ENCODE measurements at places on chromosomes 11 and 22. TPM values are rescaled to one million over a fixed set of nuclear protein-coding genes. Genes with fewer than 3 reads are reported as not detected.

C11orf24 gene
- 28.6 TPM for total RNA-seq

CELF1 gene
- total RNA-seq, result 88.6 TPM

KIAA0930 gene
- total RNA-seq, result 18.6 TPM

ACR gene
- total RNA-seq, result 0.30 TPM

OR52H1 gene
- not detected for total RNA-seq

SYT9 gene
- total RNA-seq, result 0.08 TPM

KIF18A gene
- 0.25 TPM for total RNA-seq

SCUBE1 gene
- total RNA-seq, result 0.14 TPM

ANKK1 gene
- not detected for total RNA-seq

MUC15 gene
- not detected for total RNA-seq

LGR4 gene
- total RNA-seq, result 13.0 TPM

NLRP14 gene
- total RNA-seq, result not detected

OR5A1 gene
- total RNA-seq, result not detected

GRCh38 chr11:118790357-118791110 lies 430 bp downstream of the DDX6 start:
- peak; percentile 58 for DNase-seq

DNA sequence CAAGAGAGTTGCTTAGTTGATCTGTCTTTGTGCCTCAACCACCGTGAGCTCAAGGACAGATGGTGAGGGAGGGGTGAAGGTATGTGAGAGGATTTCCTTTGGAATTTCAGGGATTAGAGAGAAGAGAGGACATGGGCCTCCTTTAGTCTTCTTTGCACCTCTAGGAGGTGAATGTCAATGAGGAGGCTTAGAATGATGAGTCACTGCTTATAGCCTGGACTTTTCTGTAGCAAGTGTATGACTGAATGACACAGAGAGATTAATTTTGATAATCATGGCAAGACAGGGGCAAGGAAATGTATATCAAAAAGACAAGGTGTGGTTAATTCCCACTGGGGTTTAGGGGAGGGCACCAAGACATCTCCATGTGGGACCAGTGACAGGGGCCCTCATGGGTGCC lies 947.3 kb upstream of the TENM4 start:
- no peak for DNase-seq

DNA sequence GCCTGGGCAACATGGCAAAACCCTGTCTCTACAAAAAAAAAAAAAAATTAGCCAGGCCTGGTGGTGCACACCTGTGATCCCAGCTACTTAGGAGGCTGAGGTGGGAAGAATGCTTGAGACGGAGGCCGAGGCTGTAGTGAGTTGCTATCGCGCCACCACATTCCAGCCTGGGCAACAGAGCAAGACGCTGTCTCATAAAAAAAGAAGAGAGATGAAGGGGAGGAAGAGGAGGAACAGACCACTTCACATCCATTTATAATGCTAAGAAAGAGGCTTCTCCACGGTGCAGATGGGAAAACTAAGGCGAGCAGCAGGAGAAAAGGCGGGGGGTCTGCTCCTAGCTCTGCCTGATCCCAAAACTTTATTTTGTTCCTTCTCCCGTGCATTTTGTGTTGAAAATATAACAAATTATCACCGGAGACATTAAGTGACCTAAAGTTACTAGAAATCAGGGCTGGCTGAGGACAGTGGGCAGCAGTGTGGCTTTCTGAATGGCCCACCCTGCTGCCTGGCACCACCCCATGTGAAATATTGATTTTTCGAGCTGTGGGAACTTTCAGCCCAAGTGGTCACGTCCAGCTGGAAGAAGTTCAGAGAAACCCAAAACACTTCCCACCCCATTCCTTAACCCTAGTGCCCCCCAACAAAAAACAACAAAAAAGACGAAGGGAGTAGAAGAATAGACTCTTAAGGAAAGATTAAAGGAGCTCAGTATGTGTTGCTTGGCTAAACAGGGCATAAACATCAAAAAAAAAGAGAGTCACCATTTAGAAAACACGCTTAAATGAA lies 9.5 kb downstream of the MYH9 start:
- DNase-seq, result no peak

GRCh38 chr11:134691985-134692384 lies 279.9 kb upstream of the B3GAT1 start:
- DNase-seq, result no peak

GRCh38 chr11:133897331-133897650 lies 52.0 kb upstream of the SPATA19 start:
- DNase-seq, result no peak

DNA sequence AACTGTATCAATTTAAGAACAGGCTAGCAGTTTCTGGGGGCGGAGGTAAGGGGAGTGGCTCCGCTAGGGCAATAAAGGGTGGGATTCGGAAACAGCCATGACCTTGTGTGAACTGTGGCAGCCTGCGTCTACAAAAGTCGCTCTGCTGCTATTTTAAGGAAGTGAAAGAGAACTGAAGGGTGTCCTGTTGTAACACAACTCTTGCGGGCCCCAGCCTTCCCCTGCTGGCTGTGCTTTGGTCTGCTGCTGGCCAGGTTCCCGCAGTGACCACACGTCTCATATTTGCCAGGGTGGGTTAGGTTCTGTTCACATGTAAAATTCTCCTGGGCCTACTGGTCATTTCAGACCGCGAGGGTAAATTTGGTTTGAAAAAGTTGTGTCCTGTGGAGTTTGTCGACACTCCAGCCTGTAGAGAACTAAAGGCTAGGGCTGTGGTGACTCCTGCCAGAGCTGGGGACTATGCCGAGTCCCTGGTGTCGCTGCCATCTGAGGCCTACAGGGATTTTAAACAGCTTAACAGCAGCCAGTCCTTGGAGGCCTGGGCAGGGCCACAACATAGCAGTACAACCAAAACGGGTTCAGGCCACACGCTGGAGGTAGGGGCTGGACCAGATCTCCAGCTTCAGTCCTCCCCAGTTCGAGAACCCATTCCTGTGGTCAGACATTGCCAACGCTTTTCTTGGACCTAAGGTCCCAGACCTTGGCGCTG lies 1.1 kb upstream of the PPFIBP2 start:
- DNase-seq, result peak; percentile 83

DNA sequence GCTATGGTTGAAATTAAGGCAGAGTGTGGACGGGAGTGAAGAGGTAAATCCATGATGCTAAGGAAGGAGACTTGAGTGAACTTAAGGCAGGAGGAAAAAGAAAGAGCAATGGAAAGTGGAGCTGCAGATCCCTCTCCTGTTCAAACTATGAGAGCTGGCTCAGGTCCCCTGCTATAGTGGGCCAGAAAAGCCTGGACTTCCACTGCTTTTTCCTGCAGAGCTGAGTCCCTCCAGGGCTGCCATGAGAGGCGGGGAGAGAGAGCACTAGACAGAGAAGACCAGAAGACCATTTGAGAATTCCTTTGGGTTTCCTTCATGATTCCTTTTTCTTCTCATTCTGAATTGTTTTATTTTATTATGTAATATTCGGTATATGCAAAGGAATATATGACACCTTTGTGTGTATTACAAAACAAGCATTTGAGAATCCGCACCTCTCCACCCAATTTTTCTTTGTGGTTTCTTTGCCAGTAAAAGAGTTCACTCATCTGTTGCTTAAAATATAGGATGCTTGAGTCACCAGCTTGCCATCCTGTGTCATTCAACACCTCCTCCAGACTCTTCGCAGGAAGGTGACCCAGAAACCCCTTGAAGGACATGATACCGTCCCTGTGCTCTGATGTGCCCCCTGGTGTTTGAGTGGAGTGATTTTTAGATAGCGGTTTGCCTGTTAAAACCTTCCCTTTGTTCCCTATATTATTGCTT lies 24.4 kb downstream of the SREBF2 start:
- no peak for DNase-seq

DNA sequence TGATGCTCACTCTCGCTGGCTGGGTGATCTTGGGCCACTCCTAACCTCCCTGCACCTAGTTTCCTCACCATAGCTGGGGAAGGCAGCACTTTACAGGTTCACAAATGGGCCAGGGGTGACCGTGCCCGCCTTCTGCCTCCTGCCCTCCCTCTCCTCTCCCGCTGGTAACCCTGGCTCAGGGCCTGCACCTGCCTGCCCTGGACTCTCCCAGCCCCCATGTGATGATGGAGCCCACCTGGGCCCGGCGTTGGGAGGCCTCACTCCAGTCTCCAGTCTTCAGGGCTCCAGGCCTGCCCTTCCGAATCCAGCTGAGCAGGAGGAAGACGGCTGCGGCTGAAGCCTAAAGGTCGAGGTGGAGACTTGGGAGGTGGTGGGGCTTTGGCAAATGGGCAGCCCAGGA lies 152.9 kb downstream of the CACNA1I start:
- no peak for DNase-seq

- DNase-seq, result peak; percentile 57
Measured at GRCh38 chr22:30301995-30302809, 12.9 kb upstream of the CASTOR1 start.

GRCh38 chr22:47043835-47044721 lies 281.6 kb downstream of the TBC1D22A start:
- DNase-seq, result no peak

DNA sequence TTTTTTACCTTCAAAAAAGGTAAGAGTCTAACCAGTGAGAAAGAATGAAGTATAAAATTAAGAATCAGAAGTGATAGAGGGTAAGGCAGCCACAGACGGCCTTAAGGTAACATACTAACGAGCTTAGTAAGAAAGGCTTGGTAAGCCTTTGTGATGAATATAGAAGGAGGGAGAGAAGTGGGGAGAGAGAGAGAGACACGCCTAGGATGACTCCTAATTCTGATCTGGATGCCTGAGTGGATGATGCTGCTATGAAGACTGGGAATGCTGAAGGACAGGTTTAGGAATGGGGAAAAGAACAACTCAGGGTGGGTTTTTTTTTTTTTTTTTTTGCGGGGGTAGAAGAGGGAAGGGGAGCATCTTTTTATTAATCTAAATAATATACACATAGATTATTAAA lies 4.8 kb downstream of the FBXO3 start:
- no peak for DNase-seq

DNA sequence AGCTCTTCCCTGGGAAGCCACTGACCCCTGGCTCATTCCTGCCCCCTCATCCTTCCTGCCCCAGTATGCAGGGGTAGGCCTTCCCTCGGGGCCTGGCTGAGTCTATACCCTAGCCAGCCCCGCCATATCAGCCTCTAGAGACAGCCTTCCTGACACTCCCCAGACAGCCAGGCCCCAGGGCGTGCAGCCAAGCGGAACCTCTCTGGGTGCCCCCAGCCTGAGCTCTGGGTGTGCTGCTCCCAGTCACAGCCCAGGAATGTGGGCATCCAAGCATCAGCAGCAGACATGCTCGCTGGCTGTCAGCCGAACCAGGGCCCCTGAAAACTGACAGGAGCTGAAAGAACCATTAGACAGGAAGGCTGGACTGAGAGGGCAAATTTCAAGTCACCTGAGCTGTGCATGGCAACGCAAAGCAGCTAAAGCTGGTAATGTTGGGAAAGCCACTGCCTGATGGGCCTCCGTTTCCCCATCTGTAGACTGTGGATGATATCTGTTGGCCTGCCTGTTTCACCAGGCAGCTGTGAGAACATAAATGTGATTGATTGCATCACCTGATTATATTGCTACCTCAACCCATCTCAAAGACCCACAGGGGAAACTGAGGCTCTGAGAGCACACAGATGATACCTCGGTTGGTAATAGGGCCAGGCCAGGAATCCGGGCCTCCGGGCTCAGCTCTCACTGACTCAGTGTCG lies 93.2 kb downstream of the LRRC32 start:
- DNase-seq, result peak; percentile 84

DNA sequence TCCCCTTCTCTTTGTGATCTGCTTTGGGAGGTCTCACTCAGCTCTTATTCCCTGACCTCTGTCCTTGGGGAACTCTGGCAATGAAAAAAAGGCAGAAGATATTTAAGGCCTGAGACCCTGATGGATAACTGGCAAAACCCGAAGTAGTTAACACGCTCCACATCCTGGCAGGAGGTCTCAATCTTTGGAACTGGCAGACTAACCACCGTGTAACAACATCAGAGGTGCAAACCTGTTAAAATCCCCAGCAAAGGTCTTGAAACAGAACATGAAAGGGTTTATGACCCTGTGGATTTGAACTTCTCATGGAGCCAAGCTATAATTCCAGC lies 160.3 kb downstream of the DBX1 start:
- no peak for DNase-seq

DNA sequence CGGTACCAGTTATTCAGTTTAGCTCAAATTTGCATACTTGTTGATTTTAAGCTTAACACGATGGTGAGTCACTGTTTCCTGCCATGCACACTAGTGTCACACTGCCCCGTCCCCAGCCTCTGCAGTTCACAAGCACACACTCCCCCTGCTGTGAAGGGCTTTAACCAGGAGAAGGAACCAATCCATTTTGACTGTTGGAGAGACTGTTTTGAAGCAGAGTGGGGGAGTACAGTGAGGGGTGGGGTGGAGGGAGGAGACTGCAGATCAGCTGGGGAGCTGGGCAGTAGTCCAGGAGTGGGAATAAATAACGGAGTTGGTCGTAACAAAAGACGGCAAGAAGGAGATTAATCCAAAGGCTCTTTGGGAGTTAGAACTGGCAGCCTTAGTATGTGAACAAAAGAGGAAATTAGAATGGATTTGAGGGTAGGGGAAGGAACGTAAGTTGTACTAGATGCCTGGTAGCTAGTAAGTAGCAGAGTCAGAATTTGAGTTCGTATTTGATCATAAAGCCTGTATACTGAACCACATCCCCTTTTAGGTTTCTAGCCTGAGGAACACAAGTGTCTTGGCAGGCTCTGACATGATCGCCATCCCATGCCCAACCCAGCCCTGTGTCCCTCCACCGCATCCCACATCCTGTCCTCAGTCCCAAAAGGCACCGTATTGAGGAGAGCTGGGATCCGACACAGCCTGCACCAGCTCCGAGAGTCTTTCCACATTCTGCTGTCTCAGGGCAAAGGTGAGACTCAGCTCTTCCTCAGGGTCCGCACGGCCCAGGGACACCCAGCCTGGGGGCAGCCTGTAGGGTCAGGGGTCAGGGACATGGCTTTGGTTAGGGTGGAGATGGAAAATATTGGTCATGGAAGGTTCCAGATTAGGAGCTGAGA lies 862 bp downstream of the TPP1 start:
- no peak for DNase-seq

DNA sequence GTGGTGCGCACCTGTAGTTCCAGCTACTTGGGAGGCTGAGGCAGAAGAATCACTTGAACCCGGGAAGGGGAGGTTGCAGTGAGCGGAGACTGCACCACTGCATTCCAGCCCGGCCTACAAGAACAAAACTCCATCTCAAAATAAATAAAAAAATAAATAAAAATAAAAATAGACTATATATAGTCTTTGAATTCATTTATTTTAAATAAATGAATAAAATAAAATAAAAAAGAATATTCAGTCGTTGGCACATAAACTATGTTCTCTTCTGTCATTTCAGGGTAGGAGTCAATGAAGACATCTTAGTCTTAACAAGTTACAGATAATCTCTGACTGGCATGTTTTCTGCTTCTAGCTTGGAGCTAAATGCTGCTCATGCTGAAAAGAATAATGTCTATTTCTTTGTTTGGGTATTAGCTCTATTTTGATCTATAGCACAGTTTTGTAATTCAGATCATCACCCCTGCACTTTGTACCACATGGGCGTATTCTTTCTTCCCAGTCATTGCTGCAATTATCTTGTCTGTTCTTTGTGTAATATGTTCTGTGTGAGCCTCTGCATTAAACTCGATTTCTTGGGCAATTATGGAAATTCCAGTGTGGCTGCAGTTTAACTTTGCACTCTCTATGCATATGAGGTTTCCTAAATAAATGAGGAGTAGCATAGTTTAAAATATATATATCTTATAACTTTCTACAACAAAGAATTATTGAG lies 1.4 kb upstream of the MS4A14 start:
- DNase-seq, result no peak

All from left ventricle myocardium inferior (tissue), 1 donor.